ENCODE measurements at places on chromosomes 13 and 19.

GRCh38 chr13:106110241-106110855 is 425.1 kb downstream of the EFNB2 start:
- no peak for DNase-seq

GRCh38 chr19:50451223-50451534 is 18.5 kb downstream of the MYBPC2 start:
- no peak for DNase-seq

- no peak for DNase-seq
These were observed 1065.1 kb upstream of the SPRY2 start for GRCh38 chr13:81406022-81406421.

- DNase-seq = no peak
These were observed 19.8 kb downstream of the UGGT2 start for GRCh38 chr13:96033220-96034015.

- no peak for DNase-seq
These were observed 154.9 kb downstream of the PCDH9 start for GRCh38 chr13:67075239-67075638.

- DNase-seq = peak; percentile 62
These were observed 759 bp downstream of the ZMYM2 start for GRCh38 chr13:19959141-19959830.

DNA sequence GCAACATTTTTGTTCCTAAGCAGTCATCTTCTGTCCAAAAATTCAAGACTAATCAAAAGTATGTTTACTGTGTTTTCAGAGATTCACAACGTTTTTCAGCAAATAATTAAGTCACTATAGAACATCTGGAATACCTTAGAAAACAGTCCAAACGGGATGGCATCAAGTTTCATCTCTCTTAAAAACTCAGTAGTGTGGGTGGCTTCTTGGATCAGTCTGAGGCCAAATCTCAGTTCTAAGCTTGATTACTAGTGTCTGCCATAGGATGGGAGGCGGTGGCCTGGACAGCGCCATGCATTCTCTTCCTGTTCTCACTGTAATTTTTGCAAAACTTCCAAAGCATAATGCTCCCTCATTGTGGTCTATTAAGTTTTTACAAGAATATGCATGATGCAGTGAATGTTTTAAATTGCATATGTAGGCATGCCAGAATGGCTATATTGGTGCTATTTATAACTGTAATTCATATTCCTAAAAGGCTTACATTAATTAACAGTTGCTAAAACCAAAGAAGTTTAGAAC is 37.1 kb downstream of the ANKRD10 start:
- no peak for DNase-seq

GRCh38 chr19:20278342-20278741 is 111.3 kb downstream of the ZNF486 start:
- DNase-seq = no peak

DNA sequence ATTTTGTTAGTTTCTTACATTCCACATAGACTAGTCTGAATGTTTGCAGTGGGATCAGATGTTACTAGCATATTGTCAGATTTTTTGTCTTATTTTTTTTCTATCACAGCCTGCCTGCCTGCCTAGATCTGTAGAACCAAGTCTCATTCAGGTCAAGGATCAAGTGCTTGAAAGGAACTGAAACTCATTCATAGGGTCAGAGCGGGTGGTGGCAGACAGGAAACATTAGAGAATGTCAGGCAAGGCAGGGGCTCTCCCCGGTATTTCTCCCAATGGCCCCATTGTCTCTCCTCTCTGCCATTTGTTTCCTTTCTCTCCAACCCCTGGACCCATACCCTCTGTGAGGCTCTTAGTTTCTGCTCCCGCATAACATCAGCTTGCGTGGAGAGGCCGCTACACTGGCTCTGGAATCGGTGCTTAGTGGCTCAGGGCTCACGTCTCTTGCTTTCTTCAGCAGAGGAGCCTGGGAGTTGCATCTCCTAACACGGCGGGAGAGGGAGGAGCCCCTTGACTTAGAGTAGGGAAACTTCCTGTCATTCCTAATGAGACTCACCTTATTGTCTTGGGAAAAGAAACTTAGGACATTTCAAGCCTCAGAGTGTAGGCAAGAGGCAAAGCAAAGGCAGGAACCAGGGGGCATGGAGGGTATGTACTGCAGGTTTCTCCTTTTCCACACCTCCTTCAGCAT is 35.6 kb upstream of the SPATA13 start:
- DNase-seq = no peak

GRCh38 chr19:13691569-13692435 is 72.5 kb upstream of the MRI1 start:
- no peak for DNase-seq

DNA sequence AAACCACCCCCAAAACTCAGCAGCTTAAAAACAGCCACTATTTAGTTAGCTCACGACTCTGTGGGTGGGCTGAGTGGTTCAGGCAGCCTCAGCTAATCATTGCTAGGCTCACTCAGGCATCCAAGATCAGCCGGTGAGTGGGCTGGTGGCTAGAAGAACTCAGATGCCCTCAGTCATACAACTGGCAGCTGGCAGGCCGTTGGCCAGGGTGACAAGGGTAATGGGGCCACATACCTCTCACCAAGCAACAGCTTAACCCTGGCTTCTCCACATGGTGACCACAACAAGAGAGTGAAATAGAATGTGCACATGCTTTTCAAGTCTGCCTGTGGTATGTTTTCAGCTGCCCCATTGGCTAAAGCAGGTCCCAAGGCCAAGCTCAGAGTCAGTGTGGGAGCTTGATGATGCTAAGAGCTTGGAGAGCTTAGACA is 435.4 kb upstream of the TSHZ3 start:
- DNase-seq = no peak

DNA sequence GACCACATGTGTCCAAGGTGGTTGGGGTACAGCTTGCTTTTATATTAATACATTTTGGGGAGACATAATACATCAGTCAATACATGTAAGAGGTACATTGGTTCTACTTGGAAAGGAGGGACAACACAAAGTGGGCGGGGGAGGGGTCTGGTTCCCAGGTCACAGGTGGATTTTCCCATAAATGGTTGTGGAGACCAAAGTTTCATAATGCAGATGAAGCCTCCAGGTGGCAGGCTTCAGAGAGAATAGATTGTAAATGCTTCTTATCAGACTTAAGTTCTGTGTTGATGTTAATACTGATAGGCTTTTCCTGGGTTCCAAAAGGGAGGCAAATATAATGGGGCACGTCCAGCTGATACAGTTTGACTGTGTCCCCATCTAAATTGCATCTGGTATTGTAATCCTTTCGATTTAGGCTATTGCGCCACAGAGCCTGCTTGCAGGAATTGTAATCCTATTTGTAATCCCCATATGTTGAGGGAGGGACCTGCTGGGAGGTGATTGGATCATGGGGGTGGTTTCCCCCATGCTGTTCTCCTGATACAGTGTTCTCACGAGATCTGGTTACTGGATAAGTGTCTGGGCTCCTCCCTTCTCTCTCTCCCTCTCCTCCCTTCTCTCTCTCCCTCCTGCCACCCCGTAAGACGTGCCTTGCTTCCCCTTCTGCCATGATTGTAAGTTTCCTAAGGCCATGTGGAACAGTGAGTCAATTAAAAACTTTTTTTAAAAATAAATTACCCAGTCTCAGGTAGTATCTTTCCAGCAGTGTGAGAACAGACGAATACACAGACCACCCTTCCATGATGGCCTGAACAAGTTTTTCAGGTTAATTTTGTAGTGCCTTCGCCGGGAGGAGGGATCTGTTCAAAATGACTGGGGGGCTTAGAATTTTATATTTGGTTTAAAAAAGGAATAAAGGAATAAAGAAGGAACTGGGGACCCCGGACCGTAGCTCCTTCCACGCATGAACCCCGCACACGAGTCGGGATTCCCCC is 44.9 kb downstream of the ZNF823 start:
- no peak for DNase-seq

DNA sequence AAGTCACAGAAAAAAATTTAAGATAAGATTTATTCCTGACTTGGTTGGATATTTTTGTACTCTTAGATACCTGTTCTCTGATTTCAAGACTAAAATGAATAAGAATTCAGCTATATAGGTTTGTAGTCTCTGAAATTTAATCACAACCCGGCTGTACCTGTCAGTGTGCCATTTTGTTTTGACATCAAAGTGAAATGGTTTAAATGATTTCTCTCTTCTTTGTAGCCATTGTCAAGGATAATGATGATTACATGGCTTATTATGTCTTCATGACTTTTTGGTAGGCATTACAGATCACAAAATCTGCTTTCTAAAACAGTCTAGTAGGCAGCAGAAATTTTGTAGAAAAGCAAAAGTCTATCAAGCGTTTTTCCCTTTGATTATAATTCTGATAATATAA is 72.5 kb downstream of the PCDH17 start:
- DNase-seq = no peak

GRCh38 chr13:89227356-89227755 is 1556.2 kb downstream of the SLITRK5 start:
- DNase-seq = no peak

DNA sequence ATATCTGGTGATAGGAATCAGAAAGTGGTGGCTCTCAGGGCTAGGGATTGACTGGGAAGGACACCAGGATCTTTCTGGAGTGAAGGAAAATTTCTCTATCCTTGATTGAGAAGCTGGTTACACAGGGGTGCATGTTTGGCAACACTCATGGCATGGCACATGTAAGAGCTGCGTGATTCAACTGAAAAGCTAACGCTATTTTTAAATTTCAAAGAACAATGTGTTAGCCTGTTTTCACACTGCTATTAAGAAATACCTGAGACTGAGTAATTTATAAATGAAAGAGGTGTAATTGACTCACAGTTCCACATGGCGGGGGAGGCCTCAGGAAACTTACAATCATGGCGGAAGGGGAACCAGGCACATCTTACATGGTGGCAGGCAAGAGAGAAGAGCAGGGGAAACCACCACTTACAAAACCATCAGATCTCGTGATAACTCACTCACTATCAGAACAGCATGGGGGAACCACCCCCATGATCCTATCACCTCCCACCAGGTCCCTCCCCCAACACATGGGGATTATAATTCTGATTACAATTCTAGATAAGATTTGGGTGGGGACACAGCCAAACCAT is 7.4 kb downstream of the SIGLEC8 start:
- peak; percentile 41 for DNase-seq
